ENCODE measurements at places on chromosomes 6 and 20.

DNA sequence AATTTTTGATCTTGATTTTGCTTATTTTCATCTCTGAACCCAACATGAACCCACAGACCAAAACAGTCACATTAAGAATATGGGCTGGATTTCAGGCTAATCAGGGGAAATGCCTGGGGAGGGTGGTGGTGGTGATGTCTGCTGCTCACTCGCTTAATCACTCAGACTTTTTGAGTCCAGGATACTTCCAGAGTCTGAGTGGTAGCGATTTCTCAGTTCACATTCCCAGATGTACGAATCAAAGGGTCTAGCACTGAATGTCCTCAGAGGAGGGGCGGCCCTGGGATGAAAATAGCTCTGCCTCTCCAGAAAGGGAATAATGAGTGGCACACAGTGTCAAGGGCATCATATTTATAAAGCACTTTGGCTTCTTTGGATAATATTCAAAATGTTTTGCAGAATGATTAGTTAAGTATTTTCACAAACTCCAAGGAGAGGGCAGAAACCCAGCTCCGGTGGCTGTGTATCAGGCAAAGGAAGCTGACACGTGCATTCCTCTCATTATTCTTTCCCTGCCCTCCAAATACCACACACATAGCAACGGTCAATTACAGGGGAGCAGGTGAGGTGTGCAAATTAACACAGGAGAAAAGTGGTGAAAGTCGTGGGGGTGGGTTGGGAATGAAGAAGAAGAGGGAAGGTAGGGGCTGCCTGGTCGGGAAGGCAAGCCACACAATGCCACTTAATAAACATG is 345.2 kb upstream of the RSPO3 start:
- no peak for DNase-seq

- no peak for DNase-seq
Observed at GRCh38 chr6:17987447-17987696, at the start of gene KIF13A. TSS of gene KIF13A (minus strand) at chr6:17987635. CDS start at chr6:17987463, 172 bp downstream.

- no peak for DNase-seq
Observed at GRCh38 chr6:131683479-131683878, 17.7 kb downstream of the OR2A4 start.

DNA sequence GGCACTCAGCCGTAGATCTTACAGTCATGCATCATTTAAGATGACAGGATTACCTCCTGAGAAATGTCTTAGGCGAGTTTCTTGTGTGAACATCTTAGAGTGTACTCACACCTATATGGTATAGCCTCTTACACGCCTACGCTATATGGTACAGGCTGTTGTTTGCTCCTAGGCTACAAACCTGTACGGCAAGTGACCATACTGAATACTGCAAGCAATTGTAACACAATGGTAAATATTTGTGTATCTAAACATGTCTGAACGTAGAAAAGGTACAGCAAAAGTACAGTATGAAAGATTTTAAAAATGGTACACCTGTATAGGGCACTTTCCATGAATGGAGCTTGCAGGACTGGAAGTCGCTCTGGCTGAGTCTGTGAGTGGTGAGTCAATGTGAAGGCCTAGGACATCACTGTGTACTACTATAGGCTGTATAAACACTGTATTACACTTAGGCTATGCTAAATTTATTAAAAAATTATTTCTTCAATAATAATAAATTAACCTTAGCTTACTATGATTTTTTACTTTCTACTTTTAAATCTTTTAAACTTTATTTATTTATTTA is 541 bp upstream of the IL20RA start:
- no peak for DNase-seq

GRCh38 chr6:104799134-104799657 is 60.5 kb downstream of the HACE1 start:
- no peak for DNase-seq

- DNase-seq, result no peak
Observed at GRCh38 chr6:134060491-134061106, 8.2 kb upstream of the SLC2A12 start.

GRCh38 chr6:54864272-54864671 is 17.7 kb downstream of the FAM83B start:
- DNase-seq, result no peak

DNA sequence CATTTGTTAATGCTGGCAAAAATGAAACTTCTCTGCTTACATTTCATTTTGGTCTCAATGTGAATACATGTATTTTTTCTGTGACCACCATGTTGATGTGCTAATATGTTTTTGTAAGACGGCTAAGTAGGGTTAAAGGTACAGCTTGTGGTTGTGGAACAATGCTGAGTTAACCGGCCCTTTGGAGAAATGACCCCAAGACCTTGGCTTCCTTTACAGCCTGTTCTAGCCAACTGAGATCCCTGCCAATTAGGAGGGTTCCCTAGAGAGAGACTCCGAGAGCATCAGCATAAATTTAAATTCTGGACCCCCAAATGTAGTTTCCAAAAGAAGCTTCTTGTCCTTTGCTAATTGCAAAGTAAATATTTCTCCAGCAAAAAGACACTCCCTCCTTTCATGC is 44.4 kb downstream of the RSPO3 start:
- no peak for DNase-seq

DNA sequence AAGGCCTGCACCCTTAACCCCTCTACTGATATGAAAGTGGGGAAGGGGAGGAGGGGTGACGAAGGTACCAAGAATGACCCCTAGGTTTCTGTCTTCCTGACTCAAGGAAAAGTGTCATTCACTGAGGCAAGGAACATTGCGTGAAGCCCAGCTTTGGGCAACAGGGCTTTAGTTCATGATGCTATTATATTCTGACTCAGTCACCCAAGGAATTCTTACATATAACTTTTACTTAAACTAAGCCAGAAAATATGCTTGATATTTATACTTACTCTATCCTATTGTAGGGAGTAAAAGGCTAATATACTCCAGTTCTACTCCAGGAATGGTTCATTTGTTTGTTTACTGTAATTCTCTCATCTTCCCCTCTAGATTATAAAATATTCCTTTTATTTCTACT is 60.5 kb downstream of the DOP1A start:
- DNase-seq, result no peak

GRCh38 chr6:148989585-148989984 is 242.8 kb downstream of the UST start:
- no peak for DNase-seq

DNA sequence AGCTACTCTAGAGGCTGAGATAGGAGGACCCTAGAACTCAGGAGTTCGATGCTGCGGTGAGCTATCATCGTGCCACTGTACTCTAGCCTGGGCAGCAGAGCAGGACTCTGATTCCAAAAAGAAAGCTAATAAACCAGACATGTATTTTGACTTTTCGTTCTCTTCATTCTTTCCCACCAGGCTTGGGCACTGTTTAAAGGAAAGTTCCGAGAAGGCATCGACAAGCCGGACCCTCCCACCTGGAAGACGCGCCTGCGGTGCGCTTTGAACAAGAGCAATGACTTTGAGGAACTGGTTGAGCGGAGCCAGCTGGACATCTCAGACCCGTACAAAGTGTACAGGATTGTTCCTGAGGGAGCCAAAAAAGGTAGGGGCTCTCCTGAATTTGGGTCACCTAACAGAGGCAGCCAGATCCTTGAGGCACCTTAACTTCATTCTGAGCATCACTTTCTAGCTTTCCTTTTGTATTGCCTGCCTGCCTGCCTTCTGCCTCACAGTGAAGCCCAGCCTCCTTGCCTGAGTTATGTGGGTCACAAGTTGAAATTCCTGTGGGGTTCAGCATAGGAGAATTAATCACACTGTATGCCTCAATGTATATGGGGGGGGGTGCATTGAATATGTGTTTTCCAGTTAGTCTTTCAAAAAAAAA is 3.2 kb downstream of the IRF4 start:
- no peak for DNase-seq

GRCh38 chr20:8398263-8399051 is 266.4 kb downstream of the PLCB1 start:
- DNase-seq, result no peak

- no peak for DNase-seq
Observed at GRCh38 chr6:53244958-53245357, 96.3 kb upstream of the GCM1 start.

- no peak for DNase-seq
Observed at GRCh38 chr6:63661769-63662168, 26.2 kb downstream of the PHF3 start.

DNA sequence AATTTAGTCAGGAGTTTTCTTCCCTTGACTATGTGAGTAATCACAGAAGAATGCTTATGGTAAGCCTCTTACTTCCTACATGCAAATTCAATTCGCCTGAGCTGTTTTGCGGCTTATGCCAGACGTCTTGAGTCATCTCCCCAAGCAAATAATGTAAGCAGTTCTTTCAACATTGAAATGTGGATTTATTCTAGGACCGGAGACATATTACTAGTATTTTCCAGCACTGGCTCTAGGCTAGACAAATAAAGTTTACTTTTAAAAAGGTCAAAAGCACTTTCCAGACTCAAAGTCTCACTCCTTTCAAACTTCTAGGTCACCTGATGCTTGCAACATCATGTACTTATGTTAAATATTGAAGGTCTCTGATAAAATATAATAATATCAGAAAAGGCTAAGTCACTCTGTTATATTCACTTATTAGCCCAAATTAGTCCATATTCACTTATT is 38.1 kb upstream of the NOX3 start:
- DNase-seq, result no peak

- no peak for DNase-seq
Observed at GRCh38 chr20:62059920-62060630, 5.6 kb downstream of the TAF4 start.

DNA sequence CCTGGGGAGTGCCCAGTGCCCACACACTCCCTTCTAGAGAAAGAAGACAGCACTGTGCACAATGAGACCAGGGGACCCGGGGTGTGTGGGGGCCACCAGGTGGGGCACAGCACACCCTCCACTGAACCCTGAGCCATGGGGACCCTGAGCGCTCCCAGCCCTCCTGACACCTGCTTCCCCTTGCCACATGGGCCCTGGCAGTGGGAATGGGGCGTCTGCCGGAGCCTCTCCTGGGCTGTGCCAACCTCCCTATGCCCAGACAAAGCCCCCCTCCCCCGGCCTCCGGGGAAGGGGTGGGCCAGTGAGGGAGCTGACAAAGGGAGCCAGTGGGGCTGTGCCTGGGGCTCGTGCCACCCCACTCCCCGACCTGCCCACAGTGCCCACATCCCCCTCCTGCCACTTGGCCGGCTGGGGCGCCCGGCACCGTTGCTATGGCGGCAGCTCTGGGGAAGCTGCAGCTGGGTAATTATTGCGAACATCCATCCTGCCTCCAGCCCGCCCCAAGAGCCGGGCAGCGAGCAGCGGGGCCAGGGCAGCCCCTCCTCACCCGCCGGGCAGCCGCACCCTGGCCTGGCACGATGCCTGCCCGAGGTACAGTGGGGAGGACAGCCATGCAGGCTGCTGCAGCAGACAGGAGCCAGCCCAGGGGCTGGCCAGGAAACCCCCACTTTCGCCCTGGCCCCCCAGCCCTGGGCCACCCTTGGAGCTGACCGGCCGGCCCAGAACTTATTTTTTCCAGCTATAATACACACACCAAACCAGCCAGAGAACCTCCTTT is 41.9 kb upstream of the NOL4L start:
- DNase-seq, result no peak

- DNase-seq, result no peak
Observed at GRCh38 chr6:33869826-33870423, 66.1 kb upstream of the MLN start.

DNA sequence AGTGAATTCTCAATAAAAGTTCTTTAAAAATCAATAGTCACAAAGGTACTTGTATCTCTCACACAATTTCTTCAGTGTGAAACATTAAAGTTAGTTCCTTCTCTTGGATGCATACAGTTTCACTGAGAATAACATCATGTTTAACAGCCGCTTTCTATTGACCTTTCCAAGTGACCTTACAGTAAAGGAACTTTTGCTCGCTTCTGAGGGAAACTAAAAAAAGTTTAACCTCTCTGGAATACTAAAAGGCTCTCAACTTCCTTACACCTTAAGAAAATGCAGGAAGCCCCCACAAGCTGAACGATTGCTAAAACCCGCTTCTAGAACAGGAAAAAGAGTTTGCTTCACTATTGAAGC is 1.3 kb downstream of the RRAGD start:
- DNase-seq, result no peak

- no peak for DNase-seq
Observed at GRCh38 chr6:10146715-10147451, 268.0 kb downstream of the TFAP2A start.

DNA sequence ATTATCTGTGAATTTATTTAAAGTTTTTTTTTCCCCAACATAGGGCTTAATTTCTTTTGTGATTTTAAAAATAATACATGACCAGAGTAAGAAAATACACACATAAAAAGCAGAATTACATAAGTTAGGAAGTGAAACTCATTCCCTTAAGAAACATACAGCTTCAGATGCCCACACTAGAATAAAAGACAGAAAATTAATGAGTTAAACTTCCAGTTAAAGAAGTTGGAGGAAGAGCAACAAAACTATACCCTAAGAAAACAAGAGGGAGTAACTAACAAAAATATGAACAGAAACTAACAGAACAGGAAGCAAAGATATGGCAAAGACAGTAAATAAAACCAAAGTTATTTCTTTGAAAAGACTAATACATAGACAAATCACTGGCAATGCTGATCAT is 107.6 kb upstream of the CEP85L start:
- DNase-seq, result no peak

DNA sequence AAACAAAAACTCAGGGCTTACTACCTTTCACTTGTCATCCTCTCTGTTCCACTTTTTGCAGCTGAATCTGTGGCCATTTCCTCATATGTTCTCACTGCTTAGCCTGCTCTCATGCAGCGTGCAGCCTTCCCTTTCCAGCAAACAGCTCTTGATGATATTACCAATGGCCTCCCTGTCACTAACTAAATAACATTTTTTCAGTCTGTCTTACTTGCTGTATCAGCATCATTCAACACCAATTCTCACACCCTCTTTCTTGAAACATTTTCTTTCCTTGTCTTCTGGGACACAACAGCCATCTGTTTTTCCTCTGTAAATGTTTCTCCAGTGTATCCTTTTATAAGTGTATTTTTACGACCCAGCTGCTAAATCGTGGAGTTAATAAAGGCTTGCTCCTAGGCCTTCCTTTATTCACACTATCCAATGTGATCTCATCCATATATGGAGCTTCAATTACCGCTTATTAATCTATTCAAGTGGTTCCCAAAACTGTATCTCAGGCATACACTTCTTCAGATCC is 523.6 kb upstream of the RNF217 start:
- no peak for DNase-seq

- DNase-seq, result no peak
Observed at GRCh38 chr6:40205801-40206200, 271.5 kb upstream of the MOCS1 start.

DNA sequence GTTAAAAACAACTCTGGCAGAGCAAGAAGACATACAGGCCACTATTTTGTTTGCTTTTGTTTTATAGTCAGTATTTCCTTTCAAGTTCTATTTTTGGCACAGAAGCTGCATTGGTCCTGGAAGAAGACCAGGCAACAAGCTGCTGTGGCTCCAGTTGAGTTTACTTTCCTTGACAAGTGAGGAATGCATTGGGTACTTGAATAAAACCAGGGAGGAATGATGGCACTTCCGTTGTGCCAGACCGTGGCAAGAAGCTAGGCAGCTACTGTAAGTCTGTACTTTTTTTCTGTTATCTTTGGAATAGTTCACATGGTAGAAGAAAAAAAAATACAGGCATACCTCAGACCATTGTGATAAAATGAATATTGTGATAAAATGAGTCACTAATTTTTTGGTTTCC is 66.3 kb downstream of the NCOA3 start:
- no peak for DNase-seq
